ENCODE measurements at places on chromosomes 1 and 21.

DNA sequence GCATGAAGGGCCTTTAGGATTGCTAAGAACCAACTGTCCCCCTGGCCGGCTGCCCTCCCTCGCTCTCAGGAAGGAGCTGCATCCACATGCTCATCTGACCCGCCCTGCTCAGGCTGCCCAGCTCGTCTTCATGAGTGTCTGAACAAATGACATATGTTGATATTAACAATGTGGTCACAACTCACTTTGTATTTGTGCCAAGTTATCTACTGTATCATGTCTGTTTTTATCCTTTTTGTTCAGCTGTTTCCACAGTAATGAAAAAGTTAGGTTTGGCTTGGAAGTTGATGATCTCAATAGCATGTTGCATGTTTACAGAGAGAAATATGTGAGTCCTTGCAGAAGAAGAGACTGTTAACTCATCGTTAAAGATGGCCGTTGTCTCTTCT is 75.1 kb downstream of the PHTF1 start:
- DNase-seq, result no peak

- no peak for DNase-seq
These were observed 26.3 kb upstream of the TSPAN2 start for GRCh38 chr1:115115521-115116161.

GRCh38 chr1:29826646-29827045 is 590.3 kb downstream of the PTPRU start:
- DNase-seq, result no peak

DNA sequence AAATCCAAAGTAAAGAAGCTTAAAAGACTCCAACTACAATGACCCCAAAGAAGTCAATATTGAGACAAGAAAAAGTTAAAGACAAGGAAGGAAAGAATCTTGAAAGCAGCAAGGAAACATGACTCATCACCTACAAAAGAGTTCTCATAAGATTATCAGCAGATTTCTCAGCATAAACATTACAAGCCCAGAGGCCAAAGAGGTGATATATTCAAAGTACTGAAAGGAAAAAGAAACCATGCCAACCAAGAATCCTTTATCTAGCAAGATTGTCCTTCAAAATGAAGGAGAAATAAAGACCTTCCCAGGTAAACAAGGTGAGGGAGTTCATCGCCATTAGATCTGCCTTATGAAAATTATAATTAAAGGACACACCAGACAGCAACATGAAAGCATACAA is 49.8 kb downstream of the CSMD2 start:
- no peak for DNase-seq

DNA sequence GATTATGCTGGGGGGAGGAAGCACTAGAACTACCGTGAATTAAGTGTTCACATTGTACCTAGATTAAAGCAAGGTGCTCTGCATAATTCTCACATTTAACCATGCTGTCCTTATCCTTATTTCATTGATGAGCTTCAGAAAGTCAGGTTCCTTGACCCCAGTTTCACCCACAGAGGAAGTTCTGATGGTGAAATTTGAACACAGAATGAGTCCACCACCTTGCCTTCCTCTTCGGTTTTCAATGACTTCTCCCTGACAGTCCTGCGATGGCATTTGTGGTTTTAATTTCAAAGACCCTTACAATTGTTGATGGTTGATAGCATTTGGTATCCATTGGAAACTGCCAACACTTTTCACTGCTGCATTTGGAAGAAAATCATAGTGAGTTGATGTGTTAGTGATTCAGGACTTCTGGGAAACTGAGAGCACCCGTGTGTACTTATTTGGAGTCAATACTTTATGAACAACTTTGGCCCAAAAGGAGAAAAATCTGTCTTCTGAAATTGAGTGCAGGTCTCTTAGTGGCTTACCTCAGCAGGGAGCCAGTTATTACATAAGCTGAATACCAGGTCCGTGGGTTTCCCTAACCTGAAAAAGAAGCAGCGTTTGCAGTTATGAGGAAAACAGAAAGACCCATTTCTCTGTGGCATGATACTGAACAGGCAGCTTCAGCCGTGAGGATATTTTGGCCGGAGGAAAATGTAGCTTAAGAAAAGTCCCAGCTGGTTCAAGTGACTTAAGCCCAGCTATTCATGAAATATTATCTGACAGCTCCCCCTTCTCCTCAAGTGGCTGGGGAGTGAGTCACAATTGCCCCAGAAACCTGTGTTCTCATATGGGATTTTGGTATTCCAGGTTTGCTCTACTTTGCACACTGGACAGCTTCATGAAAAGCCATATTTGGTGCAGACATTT is 47.5 kb downstream of the ROR1 start:
- DNase-seq, result no peak

- no peak for DNase-seq
These were observed 50.4 kb downstream of the CTTNBP2NL start for GRCh38 chr1:112446411-112446810.

GRCh38 chr21:46620846-46621245 is 14.6 kb upstream of the PRMT2 start:
- no peak for DNase-seq

- no peak for DNase-seq
These were observed 15.4 kb upstream of the ZBTB21 start for GRCh38 chr21:42025376-42026081.

DNA sequence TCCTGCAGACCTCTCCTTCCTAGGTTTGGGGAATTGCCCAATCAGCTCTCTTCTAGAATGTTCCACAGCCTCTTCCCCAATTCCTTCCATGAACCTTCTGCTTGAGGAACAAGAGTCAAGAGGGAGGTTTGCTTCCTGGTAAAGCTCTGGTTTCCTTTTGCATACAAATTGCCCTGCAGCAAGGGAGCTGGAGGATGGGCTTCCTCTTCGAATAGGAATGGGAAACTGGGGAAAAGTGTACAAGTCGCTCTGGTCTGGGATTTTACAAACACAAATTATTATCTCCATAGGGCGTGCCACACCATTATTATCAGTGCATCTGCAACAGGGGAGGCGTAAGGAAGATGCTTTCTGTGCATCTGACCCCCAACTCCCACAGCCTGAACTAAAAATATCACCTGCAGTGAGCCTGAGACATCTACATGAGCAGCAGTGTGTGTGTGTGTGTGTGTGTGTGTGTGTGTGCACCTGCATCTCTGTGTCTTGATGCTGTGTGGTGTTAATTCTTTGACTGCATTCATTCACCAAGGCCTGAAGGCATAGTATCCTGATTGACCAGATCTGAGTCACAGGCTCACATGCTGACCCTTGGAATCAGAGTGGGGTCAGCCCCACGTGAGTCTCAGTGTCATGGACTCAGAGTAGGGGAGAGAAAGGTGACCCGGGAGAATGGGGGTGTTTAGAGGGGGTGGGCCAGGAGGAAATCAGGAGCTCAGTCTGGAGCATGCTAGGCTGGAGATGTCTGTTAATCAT is 272.9 kb downstream of the KAZN start:
- DNase-seq, result no peak

DNA sequence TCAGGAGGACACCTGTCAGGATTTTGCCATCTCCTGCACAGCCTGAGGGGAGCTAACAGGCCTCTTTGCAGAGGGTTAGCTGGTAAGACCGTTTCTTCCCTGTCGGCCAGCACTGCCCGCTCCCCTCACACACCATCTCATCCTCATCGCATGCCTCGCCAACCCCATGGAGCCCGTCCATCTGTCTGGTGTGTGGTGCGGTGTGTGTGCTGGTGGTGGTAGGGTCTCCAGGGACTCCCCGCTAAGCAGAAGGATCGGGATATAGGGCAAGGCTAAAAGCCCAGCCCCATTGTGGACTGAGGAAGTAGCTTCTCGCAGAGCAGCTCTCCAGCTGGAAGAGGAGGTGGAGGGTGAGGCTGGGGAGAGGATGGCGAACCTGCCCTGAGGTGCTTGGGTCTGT is 6.8 kb upstream of the SFN start:
- DNase-seq, result no peak

- DNase-seq, result no peak
These were observed 638.2 kb downstream of the AMY1C start for GRCh38 chr1:104387716-104388508.

DNA sequence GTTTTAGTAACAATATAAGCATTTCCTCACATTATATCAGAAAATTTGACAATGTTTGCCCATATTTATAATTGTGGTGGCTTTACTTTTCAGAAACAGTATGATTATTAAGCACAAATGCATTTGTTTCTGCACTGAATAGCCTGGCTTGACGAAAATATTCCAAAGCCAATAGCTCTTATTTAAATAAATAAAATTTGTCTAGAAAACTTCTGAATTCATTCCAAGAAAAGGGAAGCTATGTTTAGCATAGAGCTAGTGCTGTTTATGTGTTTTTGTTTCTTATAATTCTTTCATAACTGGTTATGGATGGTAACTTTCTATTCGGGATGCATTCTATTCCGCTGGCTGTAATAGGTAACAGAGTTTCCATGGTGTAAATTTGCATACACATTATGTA is 268.6 kb downstream of the PTBP2 start:
- DNase-seq, result no peak

GRCh38 chr1:65164633-65165032 is 16.6 kb downstream of the AK4 start:
- DNase-seq, result no peak

DNA sequence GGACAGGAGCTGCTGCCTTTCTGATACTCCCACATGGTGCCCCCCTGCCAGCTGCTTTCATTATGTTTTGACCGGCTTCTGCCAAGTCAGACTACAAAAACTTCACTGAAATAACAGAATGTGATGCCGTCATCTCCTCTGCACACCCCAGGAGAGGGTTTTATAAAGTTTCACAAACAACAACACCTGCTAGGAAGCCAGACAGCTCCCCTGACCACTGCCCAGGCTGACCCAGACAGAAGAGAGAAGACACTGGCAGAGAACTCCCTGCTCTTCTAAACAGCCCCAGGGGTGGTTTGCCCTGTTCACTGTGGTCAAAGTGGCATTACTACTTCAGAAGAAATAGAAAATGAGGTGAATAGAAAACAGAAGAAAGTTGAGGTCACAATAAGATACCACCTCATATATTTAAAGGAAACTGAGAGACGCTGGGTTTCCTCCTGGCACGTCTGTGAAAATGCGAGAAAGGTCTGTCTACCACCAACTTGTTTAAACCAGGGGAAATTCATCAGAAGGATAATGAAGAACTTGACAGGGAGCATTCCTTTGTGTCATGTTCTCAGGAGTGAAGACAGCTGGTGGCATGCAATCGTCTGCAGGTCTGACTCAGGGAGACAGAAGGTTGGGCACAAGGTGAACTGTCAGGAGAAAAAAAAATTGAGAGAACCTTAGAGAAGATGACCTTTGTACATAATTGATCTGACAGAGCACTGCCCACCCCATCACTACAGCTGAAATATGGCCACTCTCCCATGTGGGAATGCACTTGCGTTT is 119.0 kb upstream of the NFIA start:
- no peak for DNase-seq

DNA sequence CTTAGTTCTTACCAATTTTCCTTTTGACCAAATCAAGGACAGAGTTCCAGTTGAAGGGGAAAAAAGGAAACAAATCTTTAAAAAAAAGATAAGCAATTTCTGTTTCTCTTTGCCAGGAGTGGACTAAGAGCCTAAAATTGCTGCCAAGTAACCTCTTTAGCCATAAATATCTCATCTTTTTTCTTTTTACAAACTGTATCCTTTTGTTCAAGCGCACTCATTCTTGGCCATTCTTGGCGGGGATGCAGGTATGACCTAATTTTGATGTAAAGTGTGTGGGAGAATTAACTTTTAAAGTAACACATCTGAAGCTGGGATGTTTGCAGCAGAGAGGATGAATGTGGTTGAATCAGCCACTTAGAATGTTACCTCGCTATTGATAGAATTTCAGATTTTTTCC is 13.4 kb upstream of the KIF1B start:
- no peak for DNase-seq

DNA sequence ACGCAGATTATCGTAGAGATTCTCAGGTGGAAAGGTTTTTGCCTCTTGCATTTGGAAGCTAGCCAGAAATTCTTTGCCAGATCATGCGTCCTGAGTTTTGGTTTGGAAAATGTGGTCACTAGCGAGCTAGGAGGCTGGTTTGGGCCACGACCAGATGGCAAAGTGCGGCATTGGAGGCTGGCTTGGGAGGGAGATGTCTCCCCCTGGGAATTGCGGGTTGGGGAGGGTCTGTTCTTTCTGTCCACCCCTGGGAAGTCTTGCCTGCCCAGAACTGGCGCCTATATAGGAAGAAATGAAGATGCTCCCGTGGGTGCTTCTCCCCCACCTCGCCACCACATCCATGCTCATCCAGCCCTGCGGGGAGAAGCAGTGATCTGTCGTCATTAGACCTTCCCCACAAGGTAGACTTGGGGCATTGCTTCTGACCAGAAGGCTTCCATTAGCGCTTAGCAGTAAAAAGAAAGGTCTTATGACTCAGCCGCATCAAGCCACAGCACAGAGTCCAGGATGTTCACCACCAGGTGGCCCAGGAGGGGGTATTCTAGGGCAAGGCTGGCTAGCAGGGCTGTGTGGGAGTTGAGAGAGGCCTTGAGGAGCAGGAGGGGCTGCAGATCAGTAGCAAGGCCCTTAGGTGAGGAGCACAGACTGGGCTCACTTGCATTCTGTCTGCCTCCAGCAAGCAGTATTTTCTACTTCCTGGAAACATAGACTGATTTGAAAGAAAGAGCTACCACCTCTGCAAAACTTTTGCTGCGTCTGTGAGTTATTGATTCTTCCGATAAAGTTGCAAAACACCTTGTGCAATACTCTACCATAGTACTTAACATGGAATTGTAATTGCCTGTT is 1.5 kb upstream of the PTP4A2 start:
- DNase-seq, result peak; percentile 81

DNA sequence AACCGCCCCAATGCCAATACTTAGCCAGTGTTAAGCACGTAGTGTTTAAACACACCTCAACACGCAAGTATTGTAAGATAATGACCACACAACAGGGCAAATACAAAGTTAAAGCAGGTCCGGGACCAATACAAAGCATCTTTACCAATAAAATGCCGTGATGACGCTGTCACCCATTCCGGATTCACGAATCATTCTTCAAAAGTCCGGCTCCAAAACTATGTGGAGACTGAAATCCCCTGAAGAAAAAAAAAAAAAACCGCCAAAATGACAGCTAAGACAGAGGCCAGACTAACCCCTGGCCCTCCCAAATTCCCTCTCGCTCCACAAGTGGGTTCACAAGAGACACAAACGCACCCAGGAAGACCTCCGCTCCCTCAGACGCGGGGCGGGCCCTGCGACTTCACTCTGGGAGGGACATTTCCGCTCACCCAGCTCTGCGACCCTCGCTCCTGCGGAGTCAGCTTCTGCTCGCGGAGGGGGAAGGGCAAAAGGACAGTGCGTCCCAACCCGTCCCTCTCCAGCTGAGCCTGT is 625 bp upstream of the DARS2 start:
- peak; percentile 1 for DNase-seq

- DNase-seq, result no peak
These were observed 886.8 kb downstream of the KCNT2 start for GRCh38 chr1:195721210-195721971.

- DNase-seq, result no peak
These were observed 270.3 kb downstream of the RGS7 start for GRCh38 chr1:241086686-241087085.

DNA sequence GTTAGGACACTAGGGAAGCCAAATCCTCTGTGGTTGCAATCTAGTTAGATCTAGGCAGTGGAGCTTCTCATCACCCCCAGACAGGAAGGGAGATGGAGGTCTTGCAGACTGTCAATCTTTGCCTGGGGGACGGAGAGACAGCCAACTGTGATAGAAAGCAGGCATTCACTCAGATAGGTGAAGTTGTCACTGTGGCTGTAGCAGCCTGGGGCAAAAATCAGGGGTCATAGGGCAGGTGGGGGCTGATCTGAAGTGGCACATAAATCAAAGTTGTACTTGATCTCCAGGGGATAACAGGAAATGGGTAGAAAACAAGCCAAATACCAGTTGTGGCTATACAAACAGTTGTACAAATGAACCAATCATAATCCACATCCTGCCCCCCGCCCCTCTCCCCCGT is 620.9 kb upstream of the USP24 start:
- DNase-seq, result no peak
